ENCODE measurements at places on chromosomes 11 and 22.

DNA sequence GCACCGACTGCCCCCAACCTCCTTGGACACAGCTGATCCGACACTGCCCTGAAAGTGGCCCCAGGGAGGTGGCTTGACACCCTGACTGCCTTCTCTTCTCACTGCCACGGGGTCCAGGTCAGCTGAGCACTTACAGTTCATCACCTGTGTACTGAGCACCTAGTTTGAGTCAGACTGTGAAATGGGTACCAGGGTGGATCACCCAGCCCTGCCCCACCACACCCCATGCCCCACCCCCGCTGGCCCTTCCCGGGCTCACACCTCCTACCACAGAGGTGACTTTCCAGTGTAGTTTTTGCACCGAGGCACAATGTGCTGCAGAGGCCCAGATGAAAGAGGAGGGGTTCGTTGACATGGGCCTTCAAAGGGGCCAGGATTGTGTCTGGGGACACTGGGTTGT is 59.5 kb downstream of the PRDM11 start:
- no peak for DNase-seq

DNA sequence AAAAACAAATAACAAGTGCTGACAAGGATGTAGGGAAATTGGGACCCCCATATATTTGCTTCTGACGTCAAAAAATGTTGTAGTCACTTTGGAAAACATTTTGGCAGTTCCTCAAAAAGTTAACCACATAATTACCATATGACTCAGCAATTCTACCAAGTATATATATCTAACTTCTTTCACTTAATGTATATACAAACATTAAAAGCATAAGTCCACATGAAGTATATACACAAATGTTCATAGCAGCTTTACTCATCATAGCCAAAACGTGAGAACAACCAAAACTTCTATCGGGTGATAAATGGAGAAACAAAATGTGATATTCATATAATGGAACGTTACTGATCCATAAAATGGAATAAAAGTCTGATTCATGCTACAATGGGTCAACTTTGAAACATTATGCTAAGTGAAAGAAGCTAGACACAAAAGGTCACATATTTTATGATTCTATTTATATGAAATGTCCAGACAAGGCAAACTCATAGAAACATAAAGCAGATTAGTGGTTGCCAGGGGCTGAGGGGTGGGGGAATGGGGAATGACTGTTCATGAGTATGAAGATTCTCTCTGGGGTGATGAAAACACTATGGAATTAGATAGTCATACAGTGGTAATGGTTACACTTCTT is 48.7 kb upstream of the TEAD1 start:
- no peak for DNase-seq

DNA sequence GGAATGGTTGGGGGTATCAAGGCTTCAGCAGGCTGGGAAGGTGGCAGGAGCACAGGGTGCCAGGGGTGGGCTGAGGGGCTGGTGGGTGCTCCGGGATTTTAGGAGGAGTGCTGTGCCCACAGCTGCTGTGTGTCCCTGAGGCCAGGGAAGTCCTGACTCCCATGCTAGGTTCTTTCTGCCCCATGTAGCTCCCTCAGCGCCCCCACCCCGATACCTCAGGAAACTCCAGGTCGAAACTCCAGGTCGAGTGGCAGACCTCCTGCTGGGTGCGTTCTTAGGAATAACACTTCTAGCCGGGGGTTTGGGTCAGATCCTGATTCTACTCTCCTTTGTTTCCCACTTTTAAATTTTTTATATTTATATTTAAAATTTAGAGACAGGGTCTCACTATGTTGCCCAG is 8.3 kb downstream of the AP2A2 start:
- no peak for DNase-seq

DNA sequence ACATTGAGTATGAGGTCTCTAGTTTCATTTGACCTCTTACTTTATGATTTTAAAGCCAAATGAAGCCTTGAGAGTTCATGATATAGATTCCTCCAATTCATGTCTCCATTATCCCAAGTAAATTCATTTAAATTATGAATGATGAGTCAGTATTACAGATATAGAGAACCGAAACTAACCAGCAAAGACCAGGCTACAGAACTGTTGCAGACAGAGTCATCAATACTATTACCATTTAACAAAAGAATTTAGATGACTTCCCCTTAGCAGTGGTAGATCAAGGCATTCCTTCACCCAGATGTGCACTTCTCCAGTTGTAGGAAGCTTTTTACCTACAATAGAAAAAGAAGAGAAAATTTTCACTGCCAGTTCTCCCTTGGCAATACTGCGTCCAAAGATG is 11.8 kb upstream of the CCDC89 start:
- DNase-seq, result no peak

GRCh38 chr11:63015521-63016215 is at the start of gene SLC22A8:
Gene SLC22A8 (minus strand): TSS chr11:63015841. CDS start chr11:63014958, 883 bp downstream.
- DNase-seq, result no peak

All from stimulated activated CD4-positive, alpha-beta T cell treated with anti-CD3 and anti-CD28 coated beads, Interleukin-12 subunit alpha, Interleukin-12 subunit beta, amount 100 ng/mL, for 48 hours (primary cell).